ENCODE measurements at places on chromosomes 3 and 15.

GRCh38 chr3:12710062-12710461 is 46.1 kb upstream of the RAF1 start:
- no peak overlapping the region for H3K27ac ChIP-seq
- no peaks in the 10 kb centered on the region for H3K27me3 ChIP-seq
- H3K36me3 ChIP-seq: no peaks in the 10 kb centered on the region
- H3K4me1 ChIP-seq: peaks cover 4% of the 10 kb centered on the region
- H3K4me3 ChIP-seq: no peak overlapping the region

GRCh38 chr3:35592589-35593295 is 46.6 kb upstream of the ARPP21 start:
- no peak for DNase-seq
- H3K27me3 ChIP-seq: no peaks in the 10 kb centered on the region
- no peaks in the 10 kb centered on the region for H3K36me3 ChIP-seq
- H3K4me3 ChIP-seq: no peak overlapping the region
- H3K4me1 ChIP-seq: no peaks in the 10 kb centered on the region
- H3K27ac ChIP-seq: no peak overlapping the region

DNA sequence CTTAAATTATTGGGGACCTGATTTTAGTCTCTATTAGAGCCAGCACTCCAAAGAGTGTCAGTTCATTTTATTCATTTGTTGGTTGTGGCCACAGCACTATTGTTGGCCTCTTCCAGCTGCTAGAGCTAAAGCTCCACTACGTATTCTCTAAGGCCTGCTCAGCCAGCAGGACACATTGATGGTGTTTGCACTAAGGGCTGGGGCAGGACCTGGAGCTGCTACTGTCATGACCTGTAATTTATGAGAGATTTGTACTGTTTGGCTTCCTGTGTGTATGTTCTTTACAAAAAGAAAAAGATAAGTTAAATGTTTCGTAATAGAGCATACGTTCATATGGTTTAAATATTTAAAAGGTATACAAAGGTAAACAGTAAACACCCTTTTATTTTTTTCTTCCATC is 8.1 kb downstream of the GFM1 start:
- DNase-seq: no peak
- H3K27ac ChIP-seq: no peak overlapping the region
- no peak overlapping the region for H3K4me3 ChIP-seq
- H3K4me1 ChIP-seq: peaks cover 5% of the 10 kb centered on the region

DNA sequence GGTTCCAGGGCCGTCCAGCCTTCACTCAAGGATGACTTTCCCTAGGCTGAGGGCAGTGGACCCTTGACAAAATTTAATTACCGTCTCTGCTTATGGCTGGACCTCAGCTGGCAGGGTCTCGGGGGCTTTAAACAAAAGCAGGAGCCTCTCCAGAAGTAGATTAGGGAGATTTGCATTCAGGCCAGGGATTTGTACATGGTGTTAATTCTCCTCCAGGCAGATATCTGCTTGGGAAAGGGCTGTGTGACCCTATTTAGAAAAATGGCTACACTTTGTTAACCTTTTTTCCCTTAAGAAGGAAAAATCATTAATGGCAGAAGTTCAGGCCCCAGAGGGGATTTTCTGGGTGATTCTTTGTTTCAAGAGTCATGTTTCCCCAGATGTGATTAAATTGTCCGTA is 329.1 kb upstream of the C2CD4B start:
- no peak for DNase-seq
- H3K36me3 ChIP-seq: no peaks in the 10 kb centered on the region
- H3K4me1 ChIP-seq: peaks cover 10% of the 10 kb centered on the region

- no peaks in the 10 kb centered on the region for H3K4me1 ChIP-seq
- no peaks in the 10 kb centered on the region for H3K27me3 ChIP-seq
- no peak overlapping the region for H3K4me3 ChIP-seq
- no peak overlapping the region for H3K27ac ChIP-seq
Measured at GRCh38 chr3:43497905-43498365, 123.9 kb downstream of the ANO10 start.

- no peak overlapping the region for H3K27ac ChIP-seq
- peaks cover 49% of the 10 kb centered on the region for H3K4me1 ChIP-seq
- DNase-seq: no peak
- no peak overlapping the region for H3K4me3 ChIP-seq
Measured at GRCh38 chr15:77540312-77541060, 92.2 kb downstream of the LINGO1 start.

DNA sequence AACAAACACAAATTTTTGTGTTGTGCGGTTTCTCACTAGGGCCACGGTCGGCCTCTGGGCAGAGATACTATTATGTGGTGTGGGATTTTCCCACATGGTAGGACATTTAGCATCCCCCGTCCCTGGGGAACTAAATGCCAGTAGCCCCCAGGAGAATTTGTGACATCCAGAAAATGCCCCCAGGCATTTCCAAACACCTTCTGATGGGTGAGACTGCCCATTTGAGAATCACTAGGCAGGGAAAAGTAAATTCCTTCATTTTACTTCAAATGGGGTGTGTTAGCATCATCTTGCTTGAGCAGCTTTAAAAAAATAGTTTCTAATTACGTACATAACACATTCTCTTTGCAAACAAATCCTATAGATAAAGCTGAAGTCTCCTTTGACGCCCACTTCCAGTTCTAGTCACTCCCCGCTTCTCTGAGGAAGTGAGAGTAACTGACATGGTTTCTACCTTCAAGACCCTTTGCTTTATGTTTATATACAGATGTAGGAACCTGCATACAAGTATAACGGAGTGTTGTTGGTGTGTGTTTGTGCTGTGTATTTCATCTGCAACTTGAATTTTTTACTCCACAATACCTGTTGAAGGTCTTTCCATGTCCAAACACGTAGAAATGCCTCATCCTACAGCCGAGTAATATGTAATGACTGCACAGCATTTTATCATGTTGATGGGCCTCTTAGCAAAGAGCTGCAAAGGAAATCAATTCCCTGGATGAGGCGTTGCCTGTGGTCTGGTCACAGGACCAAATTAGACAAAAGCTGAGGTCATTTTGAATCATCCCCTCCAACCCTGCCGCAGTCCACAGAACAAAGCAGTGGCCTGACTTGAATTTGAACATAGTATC is 31.4 kb upstream of the ZBTB38 start:
- H3K27me3 ChIP-seq: no peaks in the 10 kb centered on the region
- H3K4me1 ChIP-seq: peaks cover 6% of the 10 kb centered on the region
- DNase-seq: no peak
- H3K27ac ChIP-seq: no peak overlapping the region
- H3K4me3 ChIP-seq: no peak overlapping the region

- no peak for DNase-seq
- H3K4me3 ChIP-seq: no peak overlapping the region
- H3K36me3 ChIP-seq: no peaks in the 10 kb centered on the region
Measured at GRCh38 chr3:42852441-42852840, 23.2 kb downstream of the CYP8B1 start.

DNA sequence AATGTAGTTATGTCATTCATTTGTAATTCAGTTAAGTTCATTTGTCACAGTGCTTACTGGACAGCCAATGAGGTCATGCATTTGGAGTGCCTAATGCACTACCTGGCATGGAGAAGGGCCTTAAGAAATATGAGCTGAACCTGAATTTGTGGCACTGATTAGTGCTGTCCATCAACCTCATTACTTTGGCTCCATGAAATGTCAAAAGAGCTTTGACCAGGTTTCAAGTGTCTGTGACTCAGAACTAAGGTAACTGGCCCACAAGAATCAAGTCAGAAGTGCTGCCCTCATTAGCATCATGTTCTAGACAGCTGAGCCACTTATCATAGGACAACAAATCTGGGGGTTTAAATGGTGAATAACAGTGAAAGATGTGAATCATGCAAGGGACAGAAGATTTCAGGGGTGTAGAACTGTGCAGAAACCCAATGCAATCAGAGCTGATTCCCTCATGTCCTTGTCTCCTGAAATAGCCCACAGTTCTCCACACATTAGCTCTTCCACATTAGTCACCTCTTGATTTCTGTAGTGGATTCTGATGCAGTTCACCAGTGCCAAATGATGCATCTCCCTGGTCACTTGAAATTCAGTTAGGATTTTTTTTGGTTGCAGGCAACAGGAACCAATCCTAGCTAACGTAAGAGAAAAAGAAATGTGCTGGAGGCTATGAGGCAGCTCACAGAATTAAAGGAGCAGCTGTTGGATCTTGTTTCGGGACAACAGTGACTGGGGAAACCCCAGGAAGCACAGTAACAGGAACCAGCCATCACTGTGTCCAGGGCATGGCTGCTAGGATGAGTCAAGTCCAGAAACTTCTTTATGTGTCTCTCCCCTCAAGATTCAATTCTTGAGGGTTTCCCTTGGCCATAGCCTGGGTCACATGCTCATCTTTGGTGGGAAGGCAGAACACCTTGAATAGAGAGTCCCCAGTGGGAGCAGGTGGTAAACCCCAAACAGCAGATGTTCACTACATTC is 38.7 kb downstream of the CHST2 start:
- H3K36me3 ChIP-seq: no peaks in the 10 kb centered on the region
- no peaks in the 10 kb centered on the region for H3K27me3 ChIP-seq
- no peak for DNase-seq
- H3K4me1 ChIP-seq: no peaks in the 10 kb centered on the region
- H3K4me3 ChIP-seq: no peak overlapping the region
- H3K27ac ChIP-seq: no peak overlapping the region

DNA sequence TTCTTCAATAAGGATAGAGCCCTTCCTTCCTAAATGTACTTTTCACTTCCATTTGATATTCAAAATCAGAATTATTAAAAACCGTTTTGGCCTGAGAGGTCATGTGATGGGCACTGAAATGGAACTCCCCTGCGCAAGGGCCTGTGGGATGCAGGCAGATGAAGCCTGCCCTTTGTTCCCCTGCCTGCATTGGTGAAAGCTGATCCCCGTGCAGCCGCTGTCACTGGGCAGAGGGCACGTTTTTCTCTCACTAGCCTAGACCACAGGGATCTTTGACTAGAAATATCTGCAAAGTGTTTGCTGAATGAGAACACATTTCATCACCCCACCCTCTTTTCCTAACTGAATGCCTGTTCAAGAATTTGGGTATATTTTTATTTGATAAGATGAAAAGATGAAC is 74.9 kb downstream of the TIPARP start:
- peaks cover 22% of the 10 kb centered on the region for H3K4me1 ChIP-seq
- no peaks in the 10 kb centered on the region for H3K36me3 ChIP-seq
- DNase-seq: no peak
- H3K4me3 ChIP-seq: no peak overlapping the region
- H3K27me3 ChIP-seq: no peaks in the 10 kb centered on the region
- no peak overlapping the region for H3K27ac ChIP-seq

GRCh38 chr3:8359133-8359532 is 142.5 kb upstream of the LMCD1 start:
- no peak overlapping the region for H3K4me3 ChIP-seq
- no peak for DNase-seq
- no peaks in the 10 kb centered on the region for H3K27me3 ChIP-seq

- no peaks in the 10 kb centered on the region for H3K27me3 ChIP-seq
- H3K4me1 ChIP-seq: no peaks in the 10 kb centered on the region
- no peak for DNase-seq
- H3K4me3 ChIP-seq: no peak overlapping the region
Measured at GRCh38 chr3:68342426-68342825, 589.9 kb downstream of the TAFA4 start.

GRCh38 chr15:90836296-90836871 is 32.0 kb upstream of the FURIN start:
- DNase-seq: no peak
- no peak overlapping the region for H3K27ac ChIP-seq
- H3K36me3 ChIP-seq: no peaks in the 10 kb centered on the region
- H3K4me1 ChIP-seq: peaks cover 12% of the 10 kb centered on the region

GRCh38 chr3:194103505-194103904 is 32.4 kb upstream of the HES1 start:
- no peak for DNase-seq
- H3K27me3 ChIP-seq: no peaks in the 10 kb centered on the region
- no peaks in the 10 kb centered on the region for H3K36me3 ChIP-seq
- H3K4me1 ChIP-seq: peaks cover 8% of the 10 kb centered on the region
- no peak overlapping the region for H3K27ac ChIP-seq

- peaks cover 6% of the 10 kb centered on the region for H3K27me3 ChIP-seq
- peaks cover 29% of the 10 kb centered on the region for H3K4me1 ChIP-seq
- H3K4me3 ChIP-seq: no peak overlapping the region
Measured at GRCh38 chr3:197025736-197026480, 3.7 kb downstream of the MELTF start.

- peaks cover 8% of the 10 kb centered on the region for H3K36me3 ChIP-seq
- peaks cover 43% of the 10 kb centered on the region for H3K4me1 ChIP-seq
Measured at GRCh38 chr15:63331456-63331855, 50.2 kb downstream of the CA12 start.

DNA sequence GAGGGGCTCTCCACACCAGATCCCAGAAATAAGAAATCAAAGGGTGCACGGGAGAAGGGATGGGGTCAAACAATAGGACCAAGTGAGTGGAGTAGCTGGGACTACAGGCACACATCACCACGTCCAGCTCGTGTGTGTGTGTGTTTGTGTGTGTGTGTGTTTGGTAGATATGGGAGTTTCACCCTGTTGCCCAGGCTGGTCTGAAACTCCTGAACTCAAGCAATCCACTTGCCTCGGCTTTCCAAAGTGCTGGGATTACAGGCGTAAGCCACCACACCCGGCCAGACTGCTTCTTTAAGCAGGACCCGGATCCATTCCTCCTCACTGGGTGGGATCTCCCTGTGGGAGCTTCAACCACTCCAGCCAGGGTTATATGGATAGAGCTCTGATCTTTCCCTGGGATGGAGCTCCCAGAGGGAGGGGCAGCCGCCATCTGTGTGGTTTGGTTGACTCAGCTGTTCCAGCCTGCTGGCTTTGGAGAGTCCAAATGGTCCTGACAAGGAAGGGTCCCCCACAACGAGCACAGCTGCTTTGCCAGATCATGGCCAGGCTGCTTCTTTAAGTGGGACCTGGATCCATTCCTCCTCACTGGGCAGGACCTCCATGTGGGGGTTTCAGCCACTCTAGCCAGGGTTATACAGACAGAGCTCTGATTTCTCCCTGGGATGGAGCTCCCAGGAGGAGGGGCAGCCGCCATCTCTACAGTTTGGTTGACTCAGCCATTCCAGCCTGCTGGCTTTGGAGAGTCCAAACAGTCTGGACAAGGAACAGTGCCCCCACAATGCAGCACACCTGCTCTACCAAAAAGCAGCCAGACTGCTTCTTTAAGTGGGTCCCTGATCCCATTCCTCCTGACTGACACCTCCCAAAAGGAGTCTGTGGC is 9.1 kb upstream of the AVEN start:
- peaks cover 9% of the 10 kb centered on the region for H3K4me1 ChIP-seq
- no peak overlapping the region for H3K4me3 ChIP-seq
- no peak overlapping the region for H3K27ac ChIP-seq
- DNase-seq: no peak
- no peaks in the 10 kb centered on the region for H3K36me3 ChIP-seq

GRCh38 chr3:14491396-14492190 is 48.5 kb downstream of the GRIP2 start:
- H3K27ac ChIP-seq: no peak overlapping the region
- H3K36me3 ChIP-seq: peaks cover 26% of the 10 kb centered on the region
- H3K4me1 ChIP-seq: peaks cover 12% of the 10 kb centered on the region
- no peaks in the 10 kb centered on the region for H3K27me3 ChIP-seq

- peaks cover 45% of the 10 kb centered on the region for H3K4me1 ChIP-seq
- peak overlapping the region; percentile 79 for H3K4me3 ChIP-seq
- peak overlapping the region; percentile 74 for H3K27ac ChIP-seq
- no peak for DNase-seq
Measured at GRCh38 chr15:25859838-25860645, 3.1 kb downstream of the ATP10A start.

- no peak overlapping the region for H3K27ac ChIP-seq
- no peak overlapping the region for H3K4me3 ChIP-seq
- H3K36me3 ChIP-seq: no peaks in the 10 kb centered on the region
- H3K4me1 ChIP-seq: no peaks in the 10 kb centered on the region
Measured at GRCh38 chr3:158563076-158563475, 7.9 kb upstream of the MLF1 start.

All from suprapubic skin (tissue), 4 donors.